Activated CD8-positive, alpha-beta memory T cell treated with anti-CD3 and anti-CD28 coated beads for 1 hour (primary cell): ENCODE measurements at places on chromosomes 5 and 9.

DNA sequence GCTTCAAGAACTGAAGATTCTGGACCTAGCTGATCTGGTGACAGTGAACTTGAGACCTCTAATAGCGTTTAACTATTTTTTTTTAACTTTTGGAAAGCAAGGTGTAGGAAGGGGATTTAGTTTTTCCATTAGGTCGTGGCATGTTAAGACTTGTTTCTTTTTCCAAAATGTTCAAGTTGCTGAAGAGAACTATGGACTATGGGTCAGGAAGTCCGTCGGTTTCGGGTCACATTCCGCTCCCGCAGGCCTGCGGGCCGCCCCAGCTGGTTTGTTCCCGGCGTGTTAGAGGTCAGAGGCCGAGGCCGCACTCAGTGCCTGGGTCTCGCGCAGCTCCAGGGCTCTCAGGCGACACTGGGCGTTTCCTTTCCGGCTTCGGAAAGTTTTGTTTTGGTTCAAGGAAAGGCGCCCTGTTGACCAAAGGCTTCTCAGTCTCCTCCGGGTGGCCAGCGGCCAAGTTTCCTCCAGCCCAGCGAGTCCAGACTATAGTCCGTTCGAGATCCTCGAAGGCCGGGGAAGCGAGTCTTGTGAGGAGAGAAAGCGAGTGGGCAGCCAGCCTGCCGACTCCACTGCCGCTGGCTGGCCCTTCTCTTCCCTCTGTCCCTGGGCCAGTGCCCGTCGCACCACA, 586 bp upstream of the FCHO2 start:
- no peak for DNase-seq

- no peak for DNase-seq
These were observed 50.9 kb upstream of the HSPB3 start for GRCh38 chr5:54404568-54404967.

GRCh38 chr5:161027763-161028162, 175.8 kb upstream of the ATP10B start:
- no peak for DNase-seq

DNA sequence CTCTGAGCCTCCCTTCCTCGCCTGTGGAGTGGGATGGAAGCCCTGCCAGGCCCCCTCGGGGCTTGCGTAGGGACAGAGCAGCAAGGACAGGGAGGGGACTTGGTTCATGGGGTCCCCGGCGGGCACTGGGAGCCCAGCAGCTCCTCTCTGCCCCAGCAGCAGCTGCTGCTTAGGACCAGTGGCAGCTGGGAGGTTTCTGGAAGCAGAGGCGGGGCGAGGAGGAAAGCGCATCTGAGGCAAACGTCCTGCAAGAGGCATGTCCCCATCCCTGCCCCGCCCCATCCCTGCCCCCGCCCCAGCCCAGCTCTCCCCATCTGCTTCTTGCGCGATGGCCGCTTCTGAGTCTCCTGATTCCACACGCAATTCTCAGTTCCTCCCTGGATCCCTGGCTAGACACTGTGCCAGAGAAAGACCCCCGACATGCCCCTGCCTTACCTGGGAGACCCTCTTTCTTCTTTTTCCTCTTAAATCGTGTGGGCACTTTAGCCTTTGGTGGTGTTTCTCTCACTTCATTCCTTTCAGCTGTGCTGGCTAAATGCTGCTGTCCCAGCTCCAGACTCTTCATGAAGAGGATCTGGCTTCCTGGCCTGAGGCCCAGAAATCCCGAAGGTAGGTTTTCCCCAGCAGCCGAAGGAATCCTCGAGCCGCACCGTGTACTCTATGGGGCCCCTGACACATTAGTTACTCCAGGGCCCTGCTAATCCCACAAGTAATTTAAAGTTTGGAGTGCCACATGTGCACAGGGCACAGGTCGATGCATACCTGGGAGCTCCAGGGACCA, 4.4 kb upstream of the OR2S2 start:
- no peak for DNase-seq

DNA sequence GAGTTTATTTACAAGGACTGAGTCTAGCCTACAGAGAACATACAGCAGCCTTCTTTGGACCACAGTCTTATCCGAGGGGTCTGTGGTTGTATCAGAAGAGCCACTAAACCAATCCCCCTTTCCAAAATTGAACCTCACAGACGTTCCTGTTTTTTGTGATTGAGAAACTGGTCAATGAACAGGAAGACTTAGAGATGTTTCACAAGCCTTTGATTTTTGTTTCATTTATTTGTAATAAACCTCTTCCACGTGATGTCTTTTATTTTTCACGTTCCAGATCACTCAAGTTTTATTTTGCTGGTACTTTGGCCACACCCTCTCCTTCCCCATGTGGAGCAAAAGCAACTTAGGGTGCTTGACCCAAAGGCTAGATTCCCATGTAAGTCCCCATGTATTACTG, 16.1 kb downstream of the CCT5 start:
- no peak for DNase-seq

DNA sequence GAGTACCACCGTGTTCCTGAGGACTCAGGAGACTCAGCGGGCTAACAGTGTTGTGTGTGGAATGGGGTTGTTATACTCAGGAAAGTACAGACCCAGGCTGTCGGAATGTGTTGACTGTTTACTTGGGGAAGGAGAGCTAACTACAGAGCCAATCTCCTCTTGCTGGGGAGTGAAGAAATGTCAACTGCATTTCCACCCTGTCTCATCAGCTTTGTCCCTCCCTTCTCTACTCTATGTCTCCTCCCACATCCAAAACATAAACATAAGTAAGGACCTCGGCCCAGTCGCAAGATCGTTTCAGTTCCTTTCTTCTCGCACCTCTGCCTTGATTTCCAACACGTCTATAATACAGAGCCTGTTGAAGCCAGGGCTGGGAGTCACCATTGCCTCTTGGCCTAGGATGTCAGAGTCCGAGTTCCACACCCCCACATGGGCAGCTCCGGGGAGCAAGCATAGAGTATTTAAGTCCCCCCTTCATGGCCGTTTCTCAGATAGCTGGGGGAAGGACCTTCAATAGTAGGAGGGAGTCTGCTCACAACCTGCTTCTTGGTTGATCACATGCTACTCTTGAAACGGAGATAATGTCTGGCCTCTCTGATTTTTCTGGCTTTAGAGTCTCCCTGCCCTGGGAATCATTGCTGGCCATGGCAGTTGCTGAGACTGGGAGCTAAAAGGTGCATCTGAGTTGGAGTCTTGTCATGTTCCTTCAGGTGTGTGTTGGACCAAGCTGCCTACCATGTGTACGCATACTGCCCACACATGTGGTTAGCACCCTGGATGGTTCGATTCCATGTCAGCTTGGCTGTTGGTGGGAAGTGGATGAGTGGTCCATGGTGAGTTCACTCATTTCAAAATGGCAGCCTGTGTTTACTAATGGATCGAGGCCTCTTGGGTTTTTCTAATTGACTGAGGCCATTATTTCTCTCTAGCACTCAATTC, 147.3 kb downstream of the MTX3 start:
- no peak for DNase-seq

GRCh38 chr5:42531611-42532010, 108.4 kb downstream of the GHR start:
- no peak for DNase-seq

GRCh38 chr5:97545886-97546535, 363.0 kb upstream of the RIOK2 start:
- no peak for DNase-seq

DNA sequence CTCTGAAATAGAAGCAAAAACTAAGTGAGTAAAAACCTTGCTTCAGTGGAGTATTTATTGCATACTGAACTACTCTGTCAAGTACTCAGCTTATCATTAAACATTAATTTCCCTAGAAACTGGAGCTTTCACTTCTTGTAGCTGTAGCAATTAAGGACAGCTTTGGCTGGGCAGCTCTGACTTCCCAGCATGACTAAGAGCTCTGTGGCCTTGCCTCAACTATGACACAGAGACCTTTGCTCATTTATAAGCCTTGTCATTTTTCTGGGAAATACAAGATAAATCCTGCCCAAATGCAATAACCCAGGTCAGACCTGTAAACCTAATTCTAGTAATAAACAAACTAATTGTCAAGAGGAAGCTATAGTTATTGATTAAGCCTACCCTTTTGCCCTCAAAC, 65.4 kb upstream of the STK32A start:
- DNase-seq: no peak

DNA sequence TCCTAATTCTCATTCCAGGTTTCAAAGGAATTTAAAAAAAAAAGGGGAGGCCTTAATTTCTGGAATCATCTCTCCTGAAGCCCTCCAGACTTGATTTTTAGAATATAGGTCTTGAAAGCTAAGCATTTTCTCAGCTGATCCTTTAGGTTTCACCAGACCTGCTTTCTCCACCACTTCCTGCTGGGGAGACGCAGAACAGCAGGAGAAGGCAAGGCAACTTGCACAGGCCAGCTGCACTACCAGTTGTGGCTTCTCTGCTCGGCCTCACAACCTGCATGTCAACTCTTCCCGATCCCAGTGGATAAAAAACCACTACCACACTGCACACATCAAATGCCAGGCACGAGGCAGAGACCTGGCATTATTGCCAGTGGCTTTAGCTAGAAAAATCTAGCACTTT, 119.8 kb downstream of the SIL1 start:
- no peak for DNase-seq

GRCh38 chr5:76305269-76305668, 97.8 kb upstream of the IQGAP2 start:
- DNase-seq: no peak

- no peak for DNase-seq
These were observed 554.6 kb upstream of the RGMB start for GRCh38 chr5:98218838-98219237.

GRCh38 chr5:41275813-41276512, 62.6 kb upstream of the C6 start:
- no peak for DNase-seq

- DNase-seq: no peak
These were observed 3.4 kb downstream of the PLK2 start for GRCh38 chr5:58456486-58456885.

DNA sequence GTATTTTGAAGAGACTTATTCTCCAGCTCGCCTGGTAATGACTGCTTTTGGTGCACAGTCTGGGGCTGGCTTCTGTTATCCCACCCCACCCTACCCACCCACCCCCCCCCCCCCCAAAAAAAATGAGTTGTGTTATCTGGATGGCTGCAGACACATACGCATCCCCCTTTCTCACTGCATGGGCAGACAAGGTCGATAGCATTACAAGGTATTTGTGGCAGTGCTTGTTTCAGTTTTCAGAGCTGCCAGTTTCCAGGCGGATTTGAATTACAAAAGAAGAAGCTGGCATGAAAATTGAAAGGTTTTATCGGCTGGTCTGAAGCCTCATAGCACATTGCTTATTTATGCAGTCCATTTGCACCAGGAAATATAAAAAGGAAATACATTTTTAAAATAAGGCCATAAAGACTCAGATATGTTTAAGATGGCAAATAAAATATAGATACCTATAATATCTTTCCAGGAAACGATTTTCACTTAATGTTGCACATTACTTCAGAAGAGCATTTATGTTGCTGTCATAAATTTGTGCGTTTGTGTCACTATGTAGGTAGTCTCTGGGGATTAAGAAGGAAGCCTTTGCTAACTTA, 85.1 kb upstream of the GRHPR start:
- DNase-seq: no peak

- peak; percentile 67 for DNase-seq
These were observed 868 bp downstream of the ZBTB43 start for GRCh38 chr9:126805554-126806262.

GRCh38 chr9:131845305-131846298, 105.7 kb upstream of the RAPGEF1 start:
- DNase-seq: no peak

- DNase-seq: no peak
These were observed 144.9 kb downstream of the CDK5RAP2 start for GRCh38 chr9:120435091-120435490.

GRCh38 chr5:172898843-172899369, 60.3 kb upstream of the RPL26L1 start:
- no peak for DNase-seq

DNA sequence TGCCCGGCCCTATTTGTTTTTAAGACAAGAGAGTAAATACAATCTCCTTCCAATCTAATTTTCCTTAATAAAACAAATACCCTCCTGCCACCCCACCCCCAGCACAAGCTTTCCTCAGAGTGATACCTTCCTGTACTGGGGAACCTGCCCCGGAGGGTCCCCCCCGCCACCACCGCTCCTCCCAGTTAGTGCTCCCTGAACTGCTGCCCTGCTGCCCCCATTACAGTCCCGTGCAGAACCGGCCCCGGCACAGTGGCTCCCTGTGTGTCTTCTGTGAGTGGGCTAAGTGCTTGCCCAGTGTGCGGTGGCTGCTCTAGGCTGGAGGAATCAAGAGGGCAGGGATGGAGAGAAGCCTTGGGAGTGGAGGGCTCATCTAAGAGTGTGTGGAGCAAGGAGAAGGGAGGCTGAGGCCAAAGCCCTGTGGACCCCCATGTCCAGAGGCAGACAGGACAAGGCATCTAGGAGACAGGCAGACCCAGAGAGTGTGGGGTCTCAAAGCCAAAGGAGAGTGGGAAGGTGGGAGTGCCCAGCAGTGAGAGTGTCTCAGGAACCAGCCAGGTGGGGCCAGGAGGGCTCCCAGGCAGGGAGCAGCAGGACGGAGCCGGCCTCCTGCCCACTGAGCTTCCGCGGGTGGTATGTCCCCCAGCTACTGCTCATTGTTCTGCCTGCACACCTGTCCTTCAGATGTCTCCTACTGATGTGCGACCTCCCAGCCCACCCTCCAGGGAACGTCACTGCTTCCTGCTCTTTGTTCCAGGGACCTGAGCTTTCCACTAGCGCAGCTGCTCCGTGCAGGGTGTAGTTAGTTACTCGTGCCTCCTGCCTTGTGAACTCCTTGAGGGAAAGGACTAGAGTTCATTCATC, 129.0 kb downstream of the DAB2IP start:
- DNase-seq: no peak

DNA sequence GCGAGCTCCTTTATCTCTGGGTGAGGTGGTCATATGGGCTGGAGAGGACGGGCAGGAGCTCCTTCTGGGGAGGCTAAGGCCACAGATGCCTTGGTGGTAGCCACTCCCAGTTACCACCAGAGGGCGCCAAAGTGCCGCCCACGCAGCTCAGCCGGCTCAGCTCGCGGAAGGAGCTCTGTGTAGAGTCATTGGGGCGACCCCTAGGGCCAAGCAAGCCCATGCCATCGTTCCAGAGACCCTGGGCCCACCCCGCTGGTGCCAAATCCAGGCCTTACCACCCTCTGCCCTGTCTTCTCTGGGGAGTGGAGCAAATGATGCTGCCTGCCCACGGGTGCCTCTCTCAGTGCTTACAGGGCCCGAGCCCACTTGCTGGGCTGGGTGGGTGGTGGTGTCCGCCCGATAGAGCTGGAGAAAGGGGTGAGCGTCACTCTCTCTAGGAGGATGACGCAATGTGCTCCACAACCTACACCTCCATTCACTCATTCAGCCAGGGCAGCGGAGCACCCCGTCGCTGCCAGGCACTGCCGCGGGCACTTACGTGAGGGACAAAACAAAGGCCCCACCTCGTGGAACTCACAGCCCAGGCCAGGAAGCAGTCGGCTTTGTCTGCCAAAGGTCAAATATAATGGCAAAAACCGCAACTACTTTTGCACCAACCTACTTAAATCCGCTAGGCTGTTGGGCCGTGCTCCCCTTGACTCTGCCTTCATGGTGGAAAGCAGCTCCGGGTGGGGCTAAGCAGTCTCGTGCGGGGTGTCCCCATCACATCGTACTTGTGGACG, 13.8 kb downstream of the TSPAN17 start:
- DNase-seq: peak; percentile 67

GRCh38 chr5:75260708-75261107, 24.0 kb upstream of the ANKRD31 start:
- DNase-seq: no peak
